ENCODE measurements at places on chromosomes 6 and 20. TPM values are rescaled to one million over a fixed set of nuclear protein-coding genes. Genes with fewer than 3 reads are reported as not detected.

DNA sequence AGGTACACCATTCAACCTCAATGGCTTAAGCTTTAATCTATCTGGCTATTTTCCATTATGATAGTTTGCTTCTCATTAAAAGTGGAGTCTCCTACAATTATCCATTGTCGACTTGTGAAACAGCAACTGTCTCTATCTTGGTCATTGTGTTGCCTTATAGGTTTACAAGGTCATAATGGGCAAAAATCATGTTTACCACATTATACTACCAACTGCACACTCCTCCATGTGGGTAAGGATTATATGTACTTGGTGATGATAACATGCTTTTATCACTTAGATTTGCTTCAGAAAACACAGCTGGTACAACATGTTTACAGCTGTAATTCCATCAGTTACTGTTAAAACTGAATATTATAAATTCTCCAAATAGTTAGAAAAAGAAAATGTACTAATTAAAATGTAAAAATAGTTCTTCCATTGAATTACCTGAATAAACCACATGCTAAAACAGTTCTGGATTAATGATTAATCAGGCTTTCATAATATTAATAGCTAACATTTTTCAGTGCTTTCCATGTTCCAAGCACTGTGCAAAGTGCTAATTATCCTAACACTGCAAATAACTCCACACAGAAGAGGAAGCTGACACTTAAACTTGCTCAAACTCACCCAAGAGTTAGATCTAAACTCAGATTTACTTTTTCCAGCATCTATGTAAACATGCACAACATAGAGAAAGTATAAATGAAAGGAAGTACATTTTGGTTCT is 96.7 kb downstream of the OGFRL1 start:
- no peak overlapping the region for H3K27ac ChIP-seq
- no peak overlapping the region for H3K4me3 ChIP-seq
- H3K27me3 ChIP-seq = no peaks in the 10 kb centered on the region
- H3K36me3 ChIP-seq = no peaks in the 10 kb centered on the region
- peaks cover 7% of the 10 kb centered on the region for H3K4me1 ChIP-seq

C6orf141 gene
- not detected for total RNA-seq

JPH2 gene
- total RNA-seq = 6.7 TPM

DNA sequence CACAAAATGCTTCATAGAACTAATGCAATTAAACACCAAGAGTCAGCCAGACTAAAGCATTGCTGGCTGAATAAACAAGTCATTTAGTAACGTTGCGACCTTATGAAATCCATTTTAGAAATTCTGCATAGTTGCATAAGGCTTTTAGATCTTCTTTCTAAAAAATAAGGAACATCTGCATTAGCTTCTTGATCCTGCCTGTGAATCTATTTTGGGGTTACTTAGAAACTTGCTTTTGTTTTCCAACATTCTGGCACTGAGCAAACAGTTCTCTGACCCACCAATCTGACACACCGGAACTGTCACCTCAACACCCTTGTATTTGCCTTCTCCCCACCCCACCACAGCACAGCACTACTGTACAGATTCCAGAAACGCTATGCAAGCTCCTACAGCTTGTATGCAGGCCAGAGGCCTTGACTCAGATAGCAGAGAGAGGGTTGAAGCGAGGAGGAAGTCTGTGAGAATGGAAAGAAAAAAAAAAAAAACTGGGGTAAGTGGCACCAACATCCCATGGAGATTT is 55.0 kb downstream of the KIF13A start:
- H3K4me3 ChIP-seq = no peak overlapping the region
- H3K27ac ChIP-seq = no peak overlapping the region
- H3K4me1 ChIP-seq = no peaks in the 10 kb centered on the region
- no peaks in the 10 kb centered on the region for H3K36me3 ChIP-seq
- DNase-seq = no peak

FAM50B gene
- 1.1 TPM for total RNA-seq

DNA sequence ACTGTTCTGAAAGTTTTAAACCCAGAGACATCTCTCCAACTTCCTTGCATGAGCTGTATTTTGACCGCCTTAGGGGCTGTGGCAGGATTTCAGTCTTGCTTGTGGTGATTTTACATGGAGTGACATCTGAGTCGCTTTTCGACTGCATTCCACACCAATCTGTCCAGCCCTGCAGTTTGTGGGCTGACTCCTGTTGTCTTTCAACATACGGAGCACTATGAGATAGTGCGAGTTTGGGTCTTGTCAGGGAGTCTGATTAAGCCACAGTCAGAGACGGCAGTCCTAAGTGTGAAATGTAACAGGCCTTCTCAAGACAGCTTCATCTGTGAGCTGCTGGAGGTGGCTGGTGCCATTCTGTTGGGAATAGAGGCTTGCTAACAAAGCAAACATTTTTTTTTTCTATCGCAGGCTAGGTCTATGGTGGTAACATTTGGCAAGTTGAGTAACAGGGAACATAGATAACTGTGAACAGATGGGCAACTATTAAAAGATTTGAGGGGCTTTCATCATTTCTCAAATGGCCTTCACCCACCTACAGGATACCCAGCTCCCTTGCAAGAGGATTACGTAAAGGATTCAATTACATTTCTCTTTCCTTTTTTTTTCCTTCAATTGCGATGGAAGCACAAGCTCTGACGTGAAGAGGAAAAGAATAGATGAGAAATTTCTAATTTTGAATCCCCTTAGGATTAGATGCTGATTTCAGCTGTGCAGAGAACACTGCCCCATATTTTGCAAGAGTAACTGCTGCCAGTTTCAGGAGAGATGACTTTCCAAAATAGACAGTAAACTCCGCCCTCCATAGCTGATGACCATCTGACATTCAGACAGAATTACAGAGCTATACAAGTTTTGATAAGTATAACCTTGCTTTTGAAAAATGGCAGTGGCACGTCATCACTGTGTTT is 25.1 kb downstream of the CAP2 start:
- peaks cover 27% of the 10 kb centered on the region for H3K4me1 ChIP-seq
- H3K4me3 ChIP-seq = peak overlapping the region; percentile 38
- peaks cover under 1% of the 10 kb centered on the region for H3K36me3 ChIP-seq
- DNase-seq = peak; percentile 39

- no peaks in the 10 kb centered on the region for H3K27me3 ChIP-seq
- H3K4me3 ChIP-seq = peak overlapping the region; percentile 91
- H3K27ac ChIP-seq = peak overlapping the region; percentile 82
These were observed 1.5 kb downstream of the MTHFD1L start for GRCh38 chr6:150866991-150867501.

DNA sequence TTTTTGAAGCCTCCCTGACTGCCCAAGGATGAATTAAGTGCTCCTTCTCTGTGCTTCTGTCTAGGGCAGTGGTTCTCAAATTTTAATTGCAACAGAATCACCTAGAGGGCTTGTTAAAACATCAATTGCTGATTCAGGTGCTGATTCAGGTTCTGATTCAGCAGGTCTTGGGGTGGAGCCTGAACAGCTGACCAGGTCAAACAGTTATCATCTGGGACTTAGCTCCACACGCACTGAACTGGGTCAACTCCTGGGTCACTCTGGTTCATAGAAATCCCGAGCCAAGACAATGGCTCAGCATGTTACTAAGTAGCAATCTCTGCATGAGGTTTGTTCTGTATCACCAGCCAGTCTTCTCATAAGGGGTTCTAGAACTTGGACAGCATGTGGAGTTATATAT is 192.3 kb downstream of the GJA1 start:
- H3K27me3 ChIP-seq = no peaks in the 10 kb centered on the region
- no peak overlapping the region for H3K27ac ChIP-seq
- H3K36me3 ChIP-seq = no peaks in the 10 kb centered on the region
- H3K4me3 ChIP-seq = no peak overlapping the region
- no peaks in the 10 kb centered on the region for H3K4me1 ChIP-seq

DNA sequence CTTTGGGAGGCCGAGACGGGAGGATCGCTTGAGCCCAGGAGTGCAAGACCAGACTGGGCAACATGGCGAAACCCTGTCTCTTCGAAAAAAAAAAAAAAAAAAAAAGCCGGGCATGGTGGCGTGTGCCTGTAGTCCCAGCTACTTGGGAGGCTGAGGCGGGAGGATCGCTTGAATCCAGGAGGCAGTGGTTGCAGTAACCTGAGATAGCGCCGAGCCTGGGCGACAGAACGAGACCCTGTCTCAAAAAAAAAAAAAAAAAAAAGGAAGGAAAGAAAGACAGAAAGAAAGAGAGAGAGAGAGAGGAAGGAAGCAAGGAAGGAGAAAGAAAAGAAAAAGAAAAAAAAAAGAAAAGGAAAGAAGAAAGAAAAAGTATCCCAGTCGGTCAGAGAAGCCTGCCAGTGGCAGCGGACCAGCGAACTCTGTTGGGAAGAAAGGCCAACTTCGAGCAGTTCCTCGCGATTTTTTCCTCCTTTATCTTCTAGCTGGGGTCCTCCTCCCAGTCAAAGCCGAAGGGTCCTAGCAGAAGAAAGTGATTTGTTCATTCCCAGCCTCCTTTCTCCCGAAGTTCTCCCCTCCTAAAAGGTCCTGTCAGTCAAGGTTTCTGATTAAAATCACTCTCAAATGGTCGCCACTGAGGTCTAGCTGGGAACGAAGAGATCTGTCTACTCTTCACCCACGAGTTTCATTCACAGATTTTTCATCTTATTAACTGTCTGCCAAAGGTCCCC is 2.4 kb upstream of the SYCP2L start:
- no peak overlapping the region for H3K27ac ChIP-seq
- no peak for DNase-seq
- no peak overlapping the region for H3K4me3 ChIP-seq
- H3K36me3 ChIP-seq = no peaks in the 10 kb centered on the region

GRCh38 chr6:140744659-140745320 is 1370.3 kb upstream of the CITED2 start:
- H3K27ac ChIP-seq = no peak overlapping the region
- DNase-seq = no peak
- no peak overlapping the region for H3K4me3 ChIP-seq
- H3K27me3 ChIP-seq = no peaks in the 10 kb centered on the region

GRCh38 chr6:28353981-28354676 is 4.4 kb downstream of the ZKSCAN3 start:
- no peak overlapping the region for H3K27ac ChIP-seq
- no peaks in the 10 kb centered on the region for H3K27me3 ChIP-seq
- no peaks in the 10 kb centered on the region for H3K36me3 ChIP-seq
- H3K4me1 ChIP-seq = no peaks in the 10 kb centered on the region

GRCh38 chr6:65627015-65627414 is 80.0 kb downstream of the EYS start:
- no peak overlapping the region for H3K4me3 ChIP-seq
- no peak for DNase-seq
- H3K36me3 ChIP-seq = no peaks in the 10 kb centered on the region
- H3K27me3 ChIP-seq = no peaks in the 10 kb centered on the region
- no peaks in the 10 kb centered on the region for H3K4me1 ChIP-seq

VWA7 gene
- 0.28 TPM for total RNA-seq

- no peak overlapping the region for H3K27ac ChIP-seq
- H3K36me3 ChIP-seq = no peaks in the 10 kb centered on the region
- no peaks in the 10 kb centered on the region for H3K4me1 ChIP-seq
- DNase-seq = peak; percentile 26
- H3K4me3 ChIP-seq = no peak overlapping the region
These were observed 426.5 kb downstream of the CD83 start for GRCh38 chr6:14543971-14544585.

DNA sequence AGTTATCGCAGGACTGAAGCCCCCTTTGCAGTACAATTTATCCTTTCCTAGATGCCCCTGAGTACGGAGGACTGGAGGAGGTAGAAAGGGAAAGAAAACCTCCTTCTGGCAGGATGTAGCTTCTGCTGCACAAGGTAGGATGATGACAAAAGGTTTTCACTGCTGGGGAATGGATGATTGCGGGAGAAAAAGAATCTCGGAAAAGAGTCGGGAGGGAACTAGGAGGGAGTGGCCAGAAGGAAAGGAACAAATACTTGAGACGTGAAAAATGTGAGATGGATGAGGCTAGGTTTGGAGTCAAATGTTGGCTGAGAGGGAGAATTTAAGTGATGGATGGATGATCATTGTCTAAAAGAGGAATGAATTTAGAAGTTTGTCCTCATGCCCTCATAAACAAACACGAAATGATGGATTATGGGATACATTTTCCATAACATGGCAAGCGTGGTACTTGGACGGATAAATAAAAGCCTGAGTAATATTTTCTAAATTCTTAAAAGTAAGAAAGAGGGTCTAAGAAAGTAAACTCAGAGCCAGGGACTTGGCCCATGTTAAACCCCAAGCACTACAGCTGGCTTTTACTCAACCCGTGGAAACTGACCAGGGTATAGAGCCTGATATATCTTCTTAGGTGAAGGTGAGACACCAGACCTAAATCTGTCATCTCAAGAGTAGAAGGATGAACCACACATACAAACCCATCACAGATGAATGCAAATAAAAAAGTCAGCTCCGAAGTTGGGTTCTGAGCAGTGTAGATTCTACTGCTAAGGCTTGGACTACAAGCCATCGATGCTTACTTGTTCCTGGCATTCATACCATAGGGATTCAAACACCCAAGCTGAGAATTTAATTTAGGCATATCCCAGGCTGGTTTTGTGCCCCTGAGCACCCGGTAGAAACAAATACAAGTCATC is 72.4 kb downstream of the HFE start:
- H3K27me3 ChIP-seq = no peaks in the 10 kb centered on the region
- H3K4me1 ChIP-seq = peaks cover 2% of the 10 kb centered on the region
- DNase-seq = no peak
- H3K27ac ChIP-seq = peak overlapping the region; percentile 18

EPB41L2 gene
- 95.9 TPM for total RNA-seq

- H3K27ac ChIP-seq = no peak overlapping the region
- no peak overlapping the region for H3K4me3 ChIP-seq
- peaks cover 27% of the 10 kb centered on the region for H3K4me1 ChIP-seq
- H3K36me3 ChIP-seq = no peaks in the 10 kb centered on the region
- H3K27me3 ChIP-seq = no peaks in the 10 kb centered on the region
These were observed 458.2 kb downstream of the LMBRD1 start for GRCh38 chr6:69338431-69339162.

DNA sequence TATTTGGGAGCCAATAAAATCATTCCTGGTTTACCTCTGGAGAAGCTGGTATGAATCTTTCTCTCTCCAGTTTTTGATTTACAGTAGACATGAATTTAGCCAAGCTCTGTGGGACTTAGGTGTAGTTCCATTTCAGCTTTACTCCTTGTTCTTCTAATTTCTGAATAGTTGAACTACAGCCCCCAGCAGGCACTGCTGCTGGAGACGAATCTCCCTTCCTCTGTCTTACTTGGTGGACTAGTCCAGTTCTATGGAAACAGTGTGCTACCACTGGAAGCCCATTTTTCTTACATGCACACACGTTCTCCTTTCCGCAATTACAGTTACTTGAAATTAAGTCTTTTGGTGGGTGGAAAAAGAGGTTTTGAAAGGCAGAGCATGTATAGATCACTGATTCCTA is 42.3 kb downstream of the RALGAPB start:
- no peak overlapping the region for H3K27ac ChIP-seq
- no peaks in the 10 kb centered on the region for H3K4me1 ChIP-seq
- H3K36me3 ChIP-seq = peaks cover 45% of the 10 kb centered on the region

ZBTB12 gene
- total RNA-seq = 5.4 TPM

GSTA3 gene
- not detected for total RNA-seq

All from SJCRH30 (cell line).